SK-N-DZ (cell line): ENCODE measurements at places on chromosomes 6 and 20.

DNA sequence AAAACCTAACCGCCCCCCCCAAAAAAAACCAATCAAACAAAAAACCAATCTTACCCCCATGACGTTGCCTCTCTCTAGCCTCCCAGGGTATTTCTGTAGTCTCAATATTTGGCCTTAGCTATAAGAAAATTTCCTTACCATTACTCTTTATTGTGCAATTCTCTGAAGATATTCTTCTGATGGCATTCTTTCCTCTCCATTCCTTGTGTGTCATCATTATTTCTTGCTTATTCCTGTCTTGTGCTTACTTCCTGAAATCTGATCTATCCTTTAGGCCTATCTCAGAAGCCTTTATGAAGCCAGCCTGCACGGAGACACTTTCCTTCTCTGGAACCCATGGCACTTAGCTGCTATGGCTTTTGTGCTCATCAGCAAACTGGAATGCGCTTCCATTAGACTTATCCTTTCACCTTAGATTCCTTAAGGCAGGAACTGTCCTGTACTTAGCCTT is 65.9 kb upstream of the DDR1 start:
- DNase-seq, result no peak

DNA sequence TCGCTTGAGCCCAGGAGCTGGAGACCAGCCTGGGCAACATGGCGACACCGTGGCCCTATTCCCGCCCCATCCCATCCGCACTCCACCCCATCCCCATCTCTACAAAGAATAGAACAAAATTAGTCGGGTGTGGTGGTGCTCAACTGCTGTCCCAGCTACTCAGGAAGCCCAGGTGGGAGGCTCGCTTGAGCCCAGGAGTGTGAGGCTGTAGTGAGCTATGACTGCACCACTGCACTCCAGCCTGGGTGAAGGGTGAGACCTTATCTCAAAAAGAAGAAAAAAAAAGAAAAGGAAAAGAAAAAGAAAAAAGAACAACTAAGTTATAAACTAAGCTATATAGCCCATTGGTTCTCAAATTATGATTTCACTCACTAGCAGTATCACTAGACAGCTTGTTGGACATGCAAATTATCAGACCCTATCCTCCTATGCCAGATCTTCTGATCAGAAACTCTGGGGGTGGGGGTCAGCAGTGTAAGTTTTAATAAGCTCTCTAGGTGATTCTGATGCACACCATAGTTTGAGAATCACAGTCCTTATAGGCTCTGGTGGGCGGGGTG is 491 bp upstream of the ITCH start:
- DNase-seq, result peak; percentile 25

DNA sequence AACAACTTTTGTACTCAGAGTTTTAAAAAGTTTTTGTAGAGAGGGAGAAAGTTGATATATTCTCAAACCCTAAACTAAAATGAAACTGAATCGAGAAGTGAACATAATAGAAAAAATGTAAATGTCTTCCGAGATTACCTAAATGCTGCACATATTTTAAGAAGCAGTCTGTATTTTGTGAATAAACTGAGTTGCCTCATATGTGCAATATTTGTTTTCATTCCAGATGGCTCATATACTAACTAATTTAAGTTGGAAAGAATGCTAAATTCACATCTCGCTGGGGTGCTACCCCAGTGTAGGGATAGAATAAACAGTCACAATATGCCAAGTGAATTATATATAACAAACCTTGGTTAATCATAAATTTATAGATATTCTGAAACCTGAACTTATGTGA is 285.9 kb upstream of the THEMIS start:
- DNase-seq, result no peak

DNA sequence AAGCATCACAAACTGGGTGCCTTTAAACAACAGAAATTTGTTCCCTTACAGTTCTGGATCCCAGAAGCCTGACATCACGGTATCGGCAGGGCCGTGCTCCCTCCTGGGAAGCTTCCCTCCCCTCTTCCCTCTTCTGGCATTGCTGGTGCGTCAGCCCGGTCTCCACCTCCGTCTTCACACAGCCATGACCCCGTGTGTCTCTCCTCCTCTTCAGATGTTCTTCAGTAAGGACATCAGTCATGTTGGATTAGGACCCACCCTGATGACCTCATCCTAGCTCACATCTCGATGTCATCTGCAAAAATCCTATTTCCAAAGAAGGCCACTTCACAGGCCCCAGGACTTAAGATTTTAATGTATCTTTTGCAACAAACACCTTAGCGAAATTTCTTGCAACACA is 38.4 kb upstream of the TBXT start:
- DNase-seq, result no peak

- no peak for DNase-seq
Measured at GRCh38 chr6:140985679-140986275, 1146.9 kb upstream of the GJE1 start.

GRCh38 chr6:39289490-39289889 is 24.7 kb downstream of the KCNK17 start:
- DNase-seq, result no peak

DNA sequence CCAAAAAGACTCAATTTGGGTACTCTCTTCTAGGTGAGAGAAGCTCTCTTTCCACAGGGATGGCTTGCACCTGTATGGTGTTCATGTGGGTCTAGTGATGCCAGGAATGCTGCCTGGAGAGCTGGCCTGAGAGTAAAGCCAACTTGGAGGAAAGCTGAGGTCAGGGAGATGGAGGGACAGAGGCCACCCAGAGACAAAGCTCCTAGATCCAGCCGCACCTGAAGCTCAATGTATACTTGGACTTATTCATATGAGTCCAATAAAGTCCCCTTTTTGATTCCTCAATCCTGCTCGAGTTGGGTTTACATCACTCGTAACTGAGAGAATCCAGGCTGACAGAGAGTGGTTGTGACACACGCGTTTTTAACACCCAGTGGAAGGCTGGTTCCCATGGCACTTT is 33.8 kb downstream of the SULF2 start:
- no peak for DNase-seq

DNA sequence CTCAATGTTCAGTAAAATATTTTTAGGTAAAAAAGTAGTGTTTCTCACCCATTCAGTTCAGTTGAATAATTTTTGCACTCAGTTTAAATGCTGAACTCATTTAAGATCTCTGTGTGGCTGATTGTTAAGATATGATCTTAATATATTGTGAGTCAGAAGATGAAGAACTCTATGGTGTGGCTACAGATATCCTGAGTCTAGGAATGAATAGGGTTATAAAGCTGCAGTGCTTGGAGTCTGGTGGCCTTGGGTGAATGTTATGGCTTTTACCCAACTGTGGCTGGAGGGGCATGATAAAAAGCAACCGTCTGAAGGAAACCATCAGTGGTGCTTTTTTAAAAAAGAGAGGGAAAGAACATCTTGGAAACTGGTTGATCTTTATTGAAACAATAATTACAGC is 65.9 kb downstream of the CCN2 start:
- no peak for DNase-seq

DNA sequence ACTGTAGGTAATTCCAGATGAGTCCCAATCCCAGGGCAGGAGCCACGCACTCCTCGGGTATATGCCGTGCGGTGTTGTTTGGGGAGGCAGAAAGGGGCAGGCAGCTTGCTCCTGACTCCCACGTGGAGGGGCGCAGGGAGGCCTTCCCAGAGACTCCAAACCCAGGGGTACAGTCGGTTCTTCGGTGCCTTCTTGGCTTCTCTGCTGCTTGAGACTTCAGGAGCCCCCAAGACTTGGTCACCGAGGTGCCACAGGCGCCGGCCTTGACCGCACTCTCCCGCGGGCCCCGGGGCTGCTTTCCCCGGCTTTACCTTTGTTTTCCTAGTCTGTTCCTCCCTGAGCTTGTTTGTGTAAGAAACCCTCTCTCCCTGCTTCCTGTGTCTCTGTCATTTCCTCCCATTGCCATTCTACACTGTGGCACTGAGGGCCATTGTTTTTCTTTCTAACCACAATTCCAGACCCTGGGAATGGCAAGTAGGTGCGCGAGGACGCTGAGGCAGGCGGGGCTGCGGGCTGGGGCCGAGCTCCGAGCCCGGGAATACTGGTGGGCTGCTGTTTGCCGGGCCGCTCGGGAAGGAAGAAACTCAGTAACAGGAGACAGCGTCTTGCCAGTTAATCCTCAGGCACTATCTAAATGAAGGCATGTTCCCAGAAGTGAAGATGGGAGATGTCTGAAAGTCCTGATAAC is 215.6 kb upstream of the HEY2 start:
- no peak for DNase-seq

GRCh38 chr6:140319209-140319608 is 944.8 kb upstream of the CITED2 start:
- DNase-seq, result no peak

DNA sequence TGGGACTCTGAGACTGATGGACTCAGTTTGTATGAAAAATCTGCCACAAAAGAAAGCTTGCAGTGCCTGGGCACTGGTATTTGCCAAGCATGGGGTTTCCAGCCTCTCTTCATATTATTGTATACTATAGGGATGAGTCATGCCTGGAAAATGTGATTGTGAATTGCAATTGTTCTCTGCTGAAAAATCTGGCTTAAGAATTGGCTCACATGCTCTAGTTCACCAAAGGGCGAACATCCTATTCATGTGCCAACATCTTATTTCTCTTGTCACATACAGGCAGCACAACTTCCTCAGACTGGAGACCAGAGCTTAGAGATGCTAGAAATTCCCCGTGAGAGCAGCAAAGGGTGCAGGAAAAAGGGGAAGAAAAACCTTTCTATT is 103.6 kb upstream of the KCNK16 start:
- DNase-seq, result no peak

DNA sequence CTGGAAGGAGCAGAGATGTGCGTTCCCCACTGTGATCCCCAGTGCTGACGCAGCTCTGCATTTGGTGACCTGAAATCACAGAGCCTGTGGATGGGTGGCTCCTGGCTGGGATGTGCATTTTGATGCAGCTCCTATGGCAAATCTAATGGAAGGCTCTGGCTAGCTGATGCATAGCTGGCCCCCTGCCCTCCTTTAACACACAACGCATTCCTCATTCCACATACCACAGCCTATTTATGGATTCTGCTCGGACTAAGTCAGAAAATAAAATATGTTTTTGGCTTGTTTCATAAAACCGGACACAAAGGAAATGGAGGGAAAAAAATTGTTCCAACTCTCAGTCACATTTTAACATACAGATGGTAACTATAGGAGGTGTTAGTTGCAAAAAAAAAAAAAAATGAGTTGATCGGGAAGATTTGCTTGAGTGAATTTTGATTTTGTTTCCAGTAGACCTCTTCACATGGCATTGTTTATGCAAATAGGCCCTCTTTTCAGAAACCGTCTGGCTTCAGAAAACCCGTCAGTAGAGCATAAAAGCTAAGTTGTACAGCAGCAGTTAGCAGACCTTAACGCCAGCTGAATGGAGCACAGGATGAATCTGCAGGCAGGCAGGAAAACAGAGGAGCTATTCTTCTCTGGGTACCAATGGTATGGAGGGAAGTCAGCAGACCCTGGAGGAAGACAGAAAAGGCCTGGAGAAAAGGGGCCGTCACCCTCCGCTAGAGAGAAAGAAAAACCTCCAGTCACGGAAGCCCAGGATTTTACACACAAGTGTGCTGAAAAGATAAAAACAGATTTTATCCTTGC is 215.4 kb downstream of the HDGFL1 start:
- DNase-seq, result no peak

DNA sequence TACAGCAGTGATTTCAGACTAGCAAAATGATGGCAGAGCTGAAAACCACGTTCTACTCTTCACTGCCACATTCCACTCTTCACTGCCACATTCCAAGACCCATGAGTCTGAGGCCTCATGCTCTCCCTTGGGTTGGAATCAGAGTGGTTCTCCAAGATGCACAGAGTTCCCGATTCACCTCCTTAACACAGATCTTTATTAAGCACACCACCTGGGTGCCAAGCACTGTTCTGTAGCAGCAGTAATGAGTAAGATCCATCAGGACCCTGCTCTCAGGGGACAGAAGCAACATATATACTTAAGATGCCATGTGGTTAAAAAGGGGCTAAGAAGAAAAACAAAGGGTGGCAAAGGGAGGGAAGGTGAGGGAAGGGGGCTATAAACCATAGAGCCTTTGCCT is 26.9 kb downstream of the TSHZ2 start:
- DNase-seq, result no peak

DNA sequence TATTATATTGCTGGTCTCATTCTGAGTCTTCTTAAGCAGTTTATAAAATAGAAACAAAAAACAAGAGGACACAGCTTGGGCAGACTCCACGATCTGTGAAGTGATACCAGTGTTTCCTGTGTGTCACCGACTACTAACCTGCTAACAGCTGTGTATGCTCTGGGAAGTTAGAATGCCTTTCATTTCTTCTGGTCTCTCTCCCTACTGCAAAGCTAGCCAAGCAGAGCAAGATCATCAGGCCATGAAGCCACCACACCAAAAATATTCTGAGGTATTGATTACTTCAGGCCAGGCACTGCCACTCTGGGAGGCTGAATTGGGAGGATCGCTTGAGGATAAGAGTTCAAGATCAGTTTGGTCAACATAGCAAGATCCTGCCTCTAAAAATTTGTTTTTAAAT is 46.9 kb upstream of the SMIM29 start:
- DNase-seq, result no peak

DNA sequence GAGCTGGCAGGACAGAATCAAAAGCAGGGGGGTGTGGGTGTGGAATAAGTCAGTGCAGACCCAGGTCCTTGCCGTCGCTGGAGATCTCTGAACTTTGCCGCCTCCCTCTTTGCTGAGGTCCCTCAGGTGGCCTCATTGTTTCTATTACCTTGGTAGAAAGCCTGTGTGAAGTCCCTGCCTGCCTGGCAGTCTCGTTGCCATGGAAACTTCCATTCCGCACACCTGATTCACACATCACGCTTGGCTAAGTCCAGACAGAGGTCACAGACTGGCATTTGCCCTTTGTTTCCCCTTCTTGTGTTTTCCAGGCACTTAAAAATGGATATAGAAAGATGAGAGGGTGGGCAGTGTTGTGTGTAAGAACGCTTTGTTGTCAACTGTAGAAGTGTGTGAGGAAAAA is 260.6 kb downstream of the PRL start:
- peak; percentile 40 for DNase-seq

GRCh38 chr20:50099565-50099991 is 13.4 kb downstream of the UBE2V1 start:
- DNase-seq, result no peak

- no peak for DNase-seq
Measured at GRCh38 chr6:4817551-4817950, 41.3 kb downstream of the CDYL start.

GRCh38 chr6:159646733-159647132 is 46.3 kb downstream of the SOD2 start:
- DNase-seq, result no peak

DNA sequence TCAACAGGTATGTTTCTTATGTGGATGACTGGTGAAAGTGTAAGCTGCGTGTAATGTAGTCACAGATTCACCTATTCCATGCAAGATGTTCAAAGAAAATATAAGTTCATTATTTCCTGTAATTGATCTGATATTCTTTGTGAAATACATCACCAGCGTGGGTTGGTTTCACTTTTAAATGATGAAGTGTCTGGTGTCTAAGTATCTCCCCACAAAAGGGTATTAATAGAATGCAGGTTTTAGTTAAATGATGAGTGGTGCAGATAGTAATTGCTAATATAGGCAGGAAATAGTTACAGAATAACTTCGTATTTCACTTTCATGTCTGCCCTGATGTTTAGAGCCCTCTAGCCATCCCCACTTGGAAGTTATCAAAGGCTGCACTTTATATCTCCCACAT is 22.2 kb downstream of the PGBD1 start:
- no peak for DNase-seq

GRCh38 chr20:61478094-61478493 is 226.0 kb downstream of the CDH4 start:
- no peak for DNase-seq

- no peak for DNase-seq
Measured at GRCh38 chr20:23128461-23129125, 42.5 kb upstream of the CD93 start.

- no peak for DNase-seq
Measured at GRCh38 chr6:44680202-44680720, 292.8 kb downstream of the CDC5L start.

- DNase-seq, result no peak
Measured at GRCh38 chr6:113842165-113842564, 15.0 kb upstream of the MARCKS start.
